Smooth muscle cell of the umbilical artery (primary cell): ENCODE measurements at places on chromosomes 5 and 9. TPM values are rescaled to one million over a fixed set of nuclear protein-coding genes. Genes with fewer than 3 reads are reported as not detected.

CMBL gene
- total RNA-seq = 18.7 and 21.1 TPM in 2 replicates

NRARP gene
- 0.18 and 0.30 TPM in 2 replicates for total RNA-seq

ARPC5L gene
- total RNA-seq = 13.7 and 14.8 TPM in 2 replicates

WASHC1 gene
- 3.3 and 3.4 TPM in 2 replicates for total RNA-seq

SGCD gene
- 12.7 and 31.2 TPM in 2 replicates for total RNA-seq

MXD3 gene
- total RNA-seq = 1.2 and 4.1 TPM in 2 replicates

KCNMB1 gene
- 0.05 TPM in 1 of 2 replicates, not detected in the other for total RNA-seq

SPINK4 gene
- total RNA-seq = not detected in 2 replicates

MRRF gene
- total RNA-seq = 24.9 and 29.5 TPM in 2 replicates

TRIM36 gene
- total RNA-seq = 1.4 and 1.5 TPM in 2 replicates

PCDHB9 gene
- 0.18 and 0.30 TPM in 2 replicates for total RNA-seq

ZNF79 gene
- 10.5 and 13.1 TPM in 2 replicates for total RNA-seq

RALGPS1 gene
- total RNA-seq = 1.5 and 3.6 TPM in 2 replicates

CD72 gene
- total RNA-seq = 0.32 and 1.2 TPM in 2 replicates

TMC1 gene
- total RNA-seq = under 0.01 and 0.28 TPM in 2 replicates

LTC4S gene
- total RNA-seq = 0.59 and 1.0 TPM in 2 replicates

DDX4 gene
- total RNA-seq = 0.05 TPM in 1 of 2 replicates, not detected in the other

CARD9 gene
- 1.8 and 5.3 TPM in 2 replicates for total RNA-seq

MAN1B1 gene
- 176 and 185 TPM in 2 replicates for total RNA-seq

PAEP gene
- total RNA-seq = not detected in 2 replicates

GFPT2 gene
- 233 and 276 TPM in 2 replicates for total RNA-seq

OTP gene
- not detected in 2 replicates for total RNA-seq

DNLZ gene
- total RNA-seq = 12.7 and 19.0 TPM in 2 replicates

FLT4 gene
- 0.30 and 0.46 TPM in 2 replicates for total RNA-seq

AIF1L gene
- total RNA-seq = 0.09 and 0.30 TPM in 2 replicates

SIT1 gene
- total RNA-seq = not detected in 2 replicates

TCERG1 gene
- total RNA-seq = 31.2 and 50.7 TPM in 2 replicates

POU4F3 gene
- not detected in 2 replicates for total RNA-seq

INSL6 gene
- total RNA-seq = not detected in 2 replicates

MORN5 gene
- total RNA-seq = not detected in 2 replicates
